Islet precursor cell (in vitro differentiated cells): ENCODE measurements at places on chromosomes 2 and 18.

DNA sequence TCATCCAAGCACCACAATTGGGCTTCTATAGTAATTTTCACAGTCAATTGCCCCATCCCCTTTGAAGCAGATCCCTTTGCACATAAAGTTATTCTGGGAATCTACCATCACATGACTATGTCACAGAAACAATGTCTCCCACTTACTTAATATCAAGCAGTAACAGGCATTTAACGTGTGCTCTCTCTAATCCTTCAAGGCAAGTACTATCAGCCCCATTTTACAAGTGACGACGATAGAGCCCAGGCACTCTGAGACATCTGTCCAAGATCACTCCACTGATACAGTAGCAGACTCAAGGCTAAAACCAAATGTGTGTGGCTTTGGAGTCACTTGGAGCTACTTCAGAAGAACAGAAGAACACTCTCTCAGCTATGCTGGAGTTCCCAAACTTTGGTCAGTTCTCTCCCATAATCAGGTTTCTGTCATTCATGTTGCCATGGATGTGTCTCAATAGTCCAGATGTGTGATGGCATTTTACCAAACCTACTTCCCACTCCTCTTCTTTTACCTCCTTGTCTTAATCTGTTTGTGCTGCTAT is 39.7 kb downstream of the PID1 start:
- DNase-seq, result peak; percentile 58

DNA sequence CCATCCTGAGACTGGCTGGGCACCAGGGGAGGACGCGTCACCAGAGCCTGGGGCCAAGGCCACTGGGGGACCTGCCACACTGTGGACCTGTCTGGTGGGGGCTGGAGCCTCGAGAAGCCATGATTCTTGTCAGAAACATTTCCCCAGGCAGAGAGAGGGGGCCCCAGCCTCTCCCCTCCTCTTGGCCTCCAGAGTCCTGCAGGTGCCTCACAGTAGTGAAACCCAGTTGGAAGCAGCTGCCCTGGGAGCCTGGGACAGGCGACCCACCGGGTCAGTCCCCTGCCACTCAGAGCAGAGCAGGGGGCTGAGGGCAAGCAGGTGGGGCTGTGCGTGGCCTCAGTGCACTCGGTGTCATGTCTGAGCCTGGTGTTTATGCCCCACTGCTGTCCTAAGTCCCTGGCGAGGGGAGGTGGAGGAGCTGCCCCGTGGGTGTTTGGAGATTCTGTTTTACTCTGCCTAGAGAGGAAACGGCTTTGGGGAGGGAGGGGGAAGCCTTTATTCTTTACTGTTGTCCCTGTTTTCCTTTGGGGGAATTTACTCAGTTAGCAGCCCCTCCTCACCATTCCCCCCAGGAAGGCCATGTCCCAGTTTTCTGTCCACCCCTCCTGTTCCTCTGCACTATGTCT is 7.7 kb downstream of the OXER1 start:
- peak; percentile 48 for DNase-seq

DNA sequence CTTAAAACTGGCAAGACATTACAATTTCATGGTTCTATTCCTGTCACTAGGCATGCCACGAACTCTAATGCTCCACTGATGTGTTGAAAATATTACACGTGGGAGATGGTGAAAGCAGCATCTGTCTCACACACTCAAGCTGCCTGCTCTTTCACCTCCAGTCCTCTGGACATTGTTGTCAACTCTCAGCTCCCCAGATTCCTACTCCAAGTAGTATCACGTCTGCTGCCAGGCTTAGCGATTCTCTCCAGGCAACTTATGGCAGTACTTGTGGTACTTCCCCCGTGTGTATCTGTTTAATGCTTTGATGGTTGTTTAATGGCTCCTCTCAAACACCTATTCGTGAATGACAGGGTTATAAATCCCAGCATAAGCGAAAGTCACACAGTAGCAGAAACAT is 103.8 kb downstream of the TMEFF2 start:
- DNase-seq, result no peak

GRCh38 chr2:223528036-223528435 is 74.1 kb downstream of the SCG2 start:
- no peak for DNase-seq

GRCh38 chr2:98759827-98760625 is 29.1 kb upstream of the MGAT4A start:
- peak; percentile 20 for DNase-seq

GRCh38 chr2:102397209-102397608 is 25.8 kb upstream of the IL18RAP start:
- DNase-seq, result no peak

- DNase-seq, result no peak
These were observed 95.3 kb downstream of the SMC6 start for GRCh38 chr2:17658251-17658843.

GRCh38 chr2:133360882-133361281 is 207.4 kb downstream of the NCKAP5 start:
- DNase-seq, result no peak

DNA sequence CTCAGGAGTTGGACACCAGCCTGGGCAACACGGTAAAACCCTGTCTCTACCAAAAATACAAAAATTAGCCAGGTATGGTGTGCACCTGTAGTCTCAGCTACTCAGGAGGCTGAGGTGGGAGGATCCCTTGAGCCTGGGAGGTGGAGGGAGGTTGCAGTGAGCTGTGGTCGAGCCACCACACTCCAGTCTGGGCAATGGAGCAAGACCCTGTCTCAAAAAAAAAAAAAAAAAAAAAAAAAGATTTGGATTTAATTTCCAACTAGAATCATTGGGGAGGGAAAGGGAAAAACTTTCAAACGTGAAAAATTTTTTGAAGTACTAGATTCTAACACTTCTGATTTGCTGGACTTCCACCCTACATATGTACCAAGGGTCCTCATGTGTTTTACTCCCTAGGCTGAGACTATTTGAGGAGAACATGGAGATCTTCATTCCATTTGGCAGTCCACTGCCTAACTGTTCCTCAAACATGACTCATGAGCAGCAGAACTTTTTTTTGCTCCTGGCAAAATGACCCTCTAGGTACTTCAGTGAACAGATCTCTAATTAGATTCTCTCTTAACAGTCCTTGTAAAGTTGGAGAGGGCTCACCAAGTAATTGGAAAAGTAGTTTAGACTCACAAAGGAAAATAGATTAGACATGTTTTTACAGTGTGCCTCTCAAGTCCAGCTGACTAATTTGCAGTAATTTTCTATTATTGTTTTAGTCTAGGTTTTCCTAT is 267.6 kb downstream of the METTL4 start:
- peak; percentile 73 for DNase-seq
